ENCODE measurements at places on chromosomes 13 and 19.

- peak; percentile 42 for DNase-seq
These were observed 800 bp downstream of the ELL start for GRCh38 chr19:18520848-18521691.

- no peak for DNase-seq
These were observed 4.7 kb upstream of the GSK3A start for GRCh38 chr19:42246922-42247639.

GRCh38 chr13:92836171-92836570, 390.4 kb upstream of the GPC6 start:
- DNase-seq, result no peak

- no peak for DNase-seq
These were observed 7.5 kb downstream of the RAB4B start for GRCh38 chr19:40785526-40785925.
